Stimulated activated naive CD4-positive, alpha-beta T cell (primary cell): ENCODE measurements at places on chromosomes 6 and 20.

GRCh38 chr20:61210862-61211261 lies 41.2 kb upstream of the CDH4 start:
- no peak for DNase-seq

GRCh38 chr6:155352811-155353210 lies 38.5 kb upstream of the TFB1M start:
- DNase-seq = no peak

DNA sequence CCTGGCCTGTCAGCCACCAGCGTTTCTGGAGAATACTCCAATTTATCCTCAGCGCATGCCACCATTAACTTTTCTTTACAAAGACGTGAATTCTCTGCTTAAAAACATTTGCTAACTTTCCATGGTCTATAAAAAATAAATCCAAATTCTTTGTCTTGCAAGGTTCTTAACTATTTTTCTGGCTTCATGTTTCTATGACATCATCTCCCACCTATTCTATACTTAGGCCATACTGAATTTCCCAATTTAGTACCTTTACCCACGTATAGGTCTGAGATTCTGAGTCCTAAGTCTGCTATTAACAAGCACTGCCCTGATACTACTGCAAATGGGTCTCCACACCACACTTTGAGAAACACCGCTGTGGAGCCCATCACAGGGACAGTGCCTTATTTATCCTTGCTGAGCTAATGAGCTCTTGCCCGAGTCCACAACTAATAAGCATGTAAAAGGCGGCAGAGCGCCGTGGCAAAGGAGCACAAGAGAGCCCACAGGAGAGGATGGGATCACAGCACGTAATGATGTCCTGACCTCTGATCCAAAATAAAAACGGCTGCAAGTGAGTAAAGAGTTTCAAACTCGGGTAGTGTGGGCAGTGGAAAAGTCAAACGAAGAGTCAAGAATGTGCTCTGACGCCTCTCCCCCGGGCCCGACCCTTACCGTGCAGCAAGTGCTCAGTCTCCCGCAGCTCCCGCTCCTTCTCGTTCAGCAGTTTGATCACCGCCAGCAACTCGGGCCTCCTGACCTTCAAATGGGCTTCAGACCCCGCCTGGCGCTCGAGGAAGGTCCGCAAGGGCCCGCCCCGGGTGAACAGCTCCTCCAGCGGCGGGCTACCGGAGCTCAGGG lies 519 bp downstream of the MTRF1L start:
- DNase-seq = no peak

DNA sequence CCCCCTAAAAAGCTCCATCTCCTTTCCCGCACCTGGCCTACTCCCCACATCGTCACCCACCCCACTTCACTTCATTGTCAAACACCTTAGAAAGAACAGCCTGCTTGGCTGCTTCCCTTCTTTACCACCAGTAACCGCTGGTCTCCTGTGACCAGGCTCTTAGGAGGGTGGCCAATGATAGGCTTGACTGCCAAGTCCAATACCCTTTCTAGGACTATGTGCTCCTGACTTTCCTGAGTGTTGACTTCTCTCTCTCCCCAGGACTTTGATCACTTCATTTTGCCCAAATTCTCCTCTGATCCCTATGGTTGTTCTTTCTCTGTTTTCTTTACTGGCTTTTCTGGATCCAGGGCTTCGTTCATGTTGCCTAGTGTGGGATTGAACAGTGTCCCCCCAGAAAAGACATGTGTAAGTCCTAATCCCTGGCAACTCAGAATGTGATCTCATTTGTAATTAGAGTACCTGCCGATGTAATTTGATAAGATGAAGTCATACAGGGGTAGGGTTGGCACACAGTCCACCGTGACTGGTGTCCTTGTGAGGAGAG lies 254.0 kb downstream of the GMDS start:
- DNase-seq = no peak

- DNase-seq = no peak
These were observed 40.9 kb upstream of the GCM1 start for GRCh38 chr6:53189554-53189953.

GRCh38 chr6:2110504-2110903 lies 134.9 kb downstream of the GMDS start:
- no peak for DNase-seq

DNA sequence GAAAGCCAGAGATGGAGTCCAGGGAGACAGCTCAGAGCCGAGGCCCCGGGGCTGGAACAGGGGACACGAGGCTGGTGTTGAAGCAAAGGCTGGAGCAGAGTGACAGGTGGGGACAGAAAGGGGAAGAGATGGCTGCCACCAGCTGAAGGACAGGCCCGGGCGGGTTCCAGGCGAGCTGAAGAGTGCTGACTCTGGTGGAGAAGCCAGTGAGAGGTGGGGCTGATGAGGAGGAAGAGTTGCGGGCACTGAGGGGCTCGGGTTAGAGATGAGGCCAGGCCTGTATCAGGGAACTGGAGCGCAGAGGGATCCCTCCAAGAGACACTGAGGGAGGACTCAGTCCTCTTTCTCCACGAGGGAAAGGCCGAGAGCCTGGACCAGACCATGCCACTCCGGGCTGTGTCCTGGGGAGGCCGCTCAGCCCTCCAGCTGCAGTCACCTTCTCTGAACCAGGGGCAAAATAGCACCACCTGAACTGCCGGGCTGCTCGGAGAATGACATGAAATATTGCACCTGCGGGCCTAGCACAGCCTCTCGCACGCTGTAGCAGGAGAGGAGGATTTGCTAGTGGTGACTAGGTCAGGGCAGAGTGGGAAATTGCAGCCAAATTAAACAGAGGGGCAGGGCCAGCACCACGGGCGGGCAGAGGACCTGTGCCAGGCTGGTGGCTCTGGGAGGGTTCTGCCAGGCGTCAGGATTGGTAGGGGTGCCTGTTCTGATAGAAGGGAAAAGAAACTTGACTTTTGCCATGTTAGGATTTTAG lies 175.9 kb downstream of the ZDHHC14 start:
- DNase-seq = no peak

- no peak for DNase-seq
These were observed 10.9 kb downstream of the EYA2 start for GRCh38 chr20:46905364-46906125.

- DNase-seq = no peak
These were observed 348.5 kb downstream of the PLCB1 start for GRCh38 chr20:8480597-8480996.

- no peak for DNase-seq
These were observed 138.1 kb downstream of the TFAP2A start for GRCh38 chr6:10276660-10277287.

DNA sequence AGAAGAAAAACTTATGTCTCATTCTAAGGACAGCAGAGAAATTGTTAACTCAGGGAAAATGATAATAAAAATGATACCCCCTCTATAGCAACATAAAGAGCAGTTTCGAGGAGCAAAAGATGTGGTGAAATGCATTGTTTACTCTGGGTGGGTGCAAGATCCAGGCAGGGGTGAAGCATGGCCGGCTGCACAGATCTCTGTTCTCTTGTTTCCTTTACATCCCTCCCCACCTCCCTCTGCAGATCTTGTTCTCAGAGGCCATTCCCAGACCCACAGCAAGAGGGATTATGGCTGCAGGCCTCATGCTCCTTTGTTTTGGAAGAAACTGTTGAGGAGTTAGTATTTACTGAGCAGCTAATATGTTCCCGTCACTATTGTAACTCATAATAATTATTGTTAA lies 1.8 kb downstream of the BTN3A1 start:
- DNase-seq = no peak

DNA sequence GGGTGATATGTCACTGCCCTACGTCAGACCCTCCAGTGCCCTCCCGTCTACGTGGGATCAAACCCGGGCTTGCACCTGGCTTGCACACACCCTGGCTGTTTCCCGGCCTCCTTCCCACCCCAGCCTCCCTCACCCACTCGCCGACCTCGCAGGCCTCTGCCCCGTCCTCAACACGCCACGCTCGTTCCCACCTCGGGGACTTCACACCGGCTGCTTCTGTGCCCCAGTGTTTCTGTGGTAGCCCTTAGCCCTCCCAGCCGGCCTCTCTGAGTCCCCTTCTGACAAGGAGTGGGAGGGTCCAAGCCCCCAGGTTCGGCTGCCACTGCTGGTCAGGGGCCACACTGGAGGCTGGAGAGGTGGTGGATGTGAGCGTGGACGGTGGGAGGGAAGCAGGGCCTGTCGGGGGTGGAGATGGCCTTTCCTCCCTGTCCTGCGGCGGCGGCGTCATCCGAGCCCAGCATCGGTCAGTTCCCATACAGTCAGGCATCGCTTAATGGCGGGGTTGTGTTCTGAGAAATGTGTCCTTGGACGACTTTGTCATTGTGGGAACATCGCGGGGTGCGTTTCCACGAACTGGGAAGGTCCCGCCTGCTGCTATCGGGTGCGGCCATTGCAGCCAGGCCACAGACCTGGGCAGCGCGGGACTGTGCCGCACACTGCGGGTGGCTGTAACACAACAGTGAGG lies 11.4 kb upstream of the KIF25 start:
- no peak for DNase-seq

GRCh38 chr20:19330731-19331130 lies 118.3 kb downstream of the SLC24A3 start:
- DNase-seq = no peak

GRCh38 chr6:66159937-66160336 lies 452.9 kb upstream of the EYS start:
- no peak for DNase-seq

- no peak for DNase-seq
These were observed 141.0 kb downstream of the MRPL14 start for GRCh38 chr6:43986177-43986825.

- no peak for DNase-seq
These were observed 1076.4 kb downstream of the HACE1 start for GRCh38 chr6:103783329-103783728.

- no peak for DNase-seq
These were observed 17.4 kb upstream of the SIRPB1 start for GRCh38 chr20:1637226-1637625.

GRCh38 chr6:1773700-1774099 lies 164.0 kb downstream of the FOXC1 start:
- no peak for DNase-seq

DNA sequence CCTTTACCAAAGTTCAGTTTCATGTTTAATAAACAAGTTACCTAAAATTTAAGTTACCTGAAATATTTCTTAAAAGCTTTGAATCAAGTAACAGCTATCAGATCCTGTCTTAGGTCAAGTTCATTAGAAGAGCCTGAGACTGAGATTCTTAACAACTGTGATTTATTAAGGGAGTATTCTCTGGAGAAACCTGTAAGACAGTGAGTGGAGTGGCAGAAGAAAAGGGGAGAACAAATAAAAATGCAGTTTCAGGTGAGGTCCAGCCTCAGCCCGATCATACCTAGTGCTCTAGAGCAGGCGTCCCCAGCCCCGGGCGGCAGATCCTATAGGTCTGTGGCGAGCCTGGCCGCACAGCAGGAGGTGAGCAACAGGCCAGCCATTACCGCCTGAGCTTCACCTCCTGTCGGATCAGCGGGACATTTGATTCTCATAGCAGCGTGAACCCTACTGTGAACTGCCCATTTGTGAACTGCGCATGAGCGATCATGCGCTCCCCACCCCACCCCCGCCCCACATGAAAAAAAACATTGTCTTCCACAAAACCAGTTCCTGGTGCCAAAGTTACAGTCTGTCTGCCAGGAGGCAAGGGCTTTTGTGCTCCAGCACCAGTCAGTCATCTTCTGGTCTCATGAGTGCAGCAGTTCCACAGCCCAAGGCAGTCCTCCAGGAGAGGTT lies 59.2 kb upstream of the ADGRB3 start:
- DNase-seq = no peak

DNA sequence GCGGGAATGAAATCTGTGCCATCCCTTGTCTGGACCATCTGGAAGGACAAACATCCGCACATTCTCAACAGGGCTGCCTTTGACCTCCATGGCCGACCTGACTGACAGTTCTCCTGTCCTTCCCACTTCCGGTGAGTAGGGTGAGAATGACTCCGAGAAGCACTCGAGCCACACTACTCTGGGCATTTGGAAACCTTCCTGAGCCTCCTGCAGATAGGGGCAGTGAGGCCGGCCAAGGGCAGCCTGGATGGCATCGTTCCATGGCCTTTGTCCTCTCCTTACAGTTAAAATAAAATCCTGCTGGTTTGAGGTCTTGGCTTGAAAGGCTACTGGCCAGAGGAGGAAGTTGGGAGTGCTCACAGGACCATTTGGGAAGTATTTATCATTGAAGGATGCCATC lies 70.9 kb upstream of the QKI start:
- DNase-seq = no peak

GRCh38 chr6:105622226-105622625 lies 219.3 kb upstream of the PREP start:
- no peak for DNase-seq

DNA sequence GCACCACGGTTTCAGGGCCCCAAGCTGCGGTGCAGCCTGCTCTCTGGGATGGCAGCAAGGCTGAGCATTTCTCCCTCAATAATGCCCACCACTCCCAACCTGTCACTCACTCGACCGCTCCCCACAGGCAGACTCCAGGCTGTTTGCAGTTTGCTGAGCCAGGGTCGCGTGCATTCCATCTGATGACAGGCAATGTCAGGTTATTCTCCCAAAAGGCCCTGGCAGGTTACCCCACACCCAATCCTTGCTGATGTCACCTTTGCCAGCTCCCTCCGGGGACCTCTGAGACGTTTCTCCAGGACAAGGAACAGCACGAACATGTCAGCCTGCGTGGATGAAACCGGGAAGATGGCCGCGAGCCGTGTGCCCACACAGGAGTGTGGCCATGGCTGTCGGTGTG lies 7.1 kb upstream of the SLCO4A1 start:
- DNase-seq = no peak

GRCh38 chr20:13822459-13822858 lies 37.6 kb downstream of the NDUFAF5 start:
- DNase-seq = no peak

- DNase-seq = no peak
These were observed 397 bp downstream of the PEDS1 start for GRCh38 chr20:50153153-50153499.

- no peak for DNase-seq
These were observed 132.4 kb downstream of the DNAH8 start for GRCh38 chr6:38847497-38847896.

DNA sequence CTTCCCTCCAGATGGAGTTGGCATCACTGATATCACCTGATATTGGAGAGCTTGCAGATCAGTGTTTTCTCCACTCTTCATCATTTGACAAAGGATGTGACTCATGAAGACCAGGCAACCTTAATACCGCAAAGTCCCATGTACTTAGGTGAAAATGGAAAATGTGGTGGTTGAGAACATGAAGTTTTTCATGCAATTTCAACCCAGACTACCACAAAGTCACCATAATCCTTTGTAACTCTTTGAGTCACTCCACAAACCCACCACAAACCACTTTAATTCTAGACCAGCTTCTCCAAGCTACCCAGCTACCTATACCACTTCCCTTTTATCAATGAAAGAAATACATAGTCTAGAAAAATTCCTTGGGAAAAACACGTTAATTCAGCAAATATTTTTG lies 7.1 kb downstream of the NHLRC1 start:
- DNase-seq = no peak

- DNase-seq = no peak
These were observed 67.9 kb upstream of the RNF24 start for GRCh38 chr20:4083098-4083865.

- peak; percentile 91 for DNase-seq
These were observed at the start of gene RNF114 for GRCh38 chr20:49936153-49937026. RNF114 (plus strand) TSS chr20:49936397; CDS start chr20:49936413, 16 bp downstream.

DNA sequence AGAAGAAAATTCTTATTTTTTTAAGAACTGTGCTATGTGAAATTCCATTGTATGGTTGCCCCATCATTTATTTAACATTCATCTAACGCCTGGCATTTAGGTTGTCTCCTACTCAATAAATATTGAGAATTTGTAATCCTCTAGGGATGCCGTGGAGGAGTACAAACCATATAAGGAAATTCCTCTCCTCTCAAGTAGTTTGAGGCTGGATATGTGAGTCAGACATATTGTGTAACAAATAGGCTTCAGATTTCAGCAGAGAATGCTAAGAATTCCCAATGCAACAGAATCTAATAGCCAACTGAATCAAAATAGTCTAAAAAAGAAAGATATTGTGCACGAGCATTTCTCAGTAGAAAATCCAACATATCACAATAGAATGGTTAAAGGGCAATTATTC lies 174.7 kb downstream of the OTOR start:
- DNase-seq = no peak
